Left forelimb (tissue), 1 donor: ENCODE measurements at places on chromosomes 12 and 14.
A peak's percentile ranks its signal among the peaks of the same experiment; 100 is the strongest.

DNA sequence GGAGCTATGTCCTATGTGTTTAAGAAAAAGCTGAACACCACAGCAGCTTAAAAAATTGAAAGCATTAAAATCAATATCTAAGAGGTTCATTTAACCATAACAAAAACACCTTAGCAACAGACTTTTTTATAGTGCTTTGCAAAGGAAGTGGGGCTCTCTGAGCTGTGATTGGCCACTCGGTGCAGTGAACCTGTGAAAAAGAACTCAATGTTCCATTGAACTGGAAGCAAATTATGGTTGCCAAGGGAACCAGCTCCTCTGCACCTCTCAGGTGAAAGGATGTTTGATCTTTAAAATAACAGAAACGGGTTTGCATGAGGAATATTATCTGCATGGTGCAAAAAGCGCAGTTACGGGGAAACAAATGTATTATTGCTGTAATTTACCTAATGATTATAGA, 149.4 kb downstream of the SNAPC1 start:
- DNase-seq = no peak

- DNase-seq = no peak
These were observed 105.1 kb downstream of the PRIMA1 start for GRCh38 chr14:93683226-93683625.

- no peak for DNase-seq
These were observed 12.9 kb upstream of the MSI1 start for GRCh38 chr12:120381752-120382419.

DNA sequence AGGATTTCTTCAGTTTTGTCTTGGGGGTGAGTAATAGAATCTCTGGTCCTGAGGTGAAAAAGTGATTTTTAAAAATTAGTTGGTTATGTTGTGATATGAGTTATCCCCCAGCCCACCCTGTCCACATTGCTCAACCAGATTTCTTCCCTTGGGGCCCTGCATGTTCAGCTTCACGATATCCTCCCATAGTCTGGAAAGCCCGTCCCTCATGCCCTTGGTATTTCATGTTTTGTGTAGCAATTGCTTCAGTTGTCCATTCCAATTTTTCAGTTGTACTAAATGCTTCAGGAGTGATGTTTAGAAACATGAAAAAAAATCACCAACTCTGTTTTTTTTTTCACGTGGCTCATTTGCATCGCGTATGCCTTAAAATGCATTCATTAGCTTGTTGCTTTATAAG, 17.5 kb upstream of the BICD1 start:
- no peak for DNase-seq

DNA sequence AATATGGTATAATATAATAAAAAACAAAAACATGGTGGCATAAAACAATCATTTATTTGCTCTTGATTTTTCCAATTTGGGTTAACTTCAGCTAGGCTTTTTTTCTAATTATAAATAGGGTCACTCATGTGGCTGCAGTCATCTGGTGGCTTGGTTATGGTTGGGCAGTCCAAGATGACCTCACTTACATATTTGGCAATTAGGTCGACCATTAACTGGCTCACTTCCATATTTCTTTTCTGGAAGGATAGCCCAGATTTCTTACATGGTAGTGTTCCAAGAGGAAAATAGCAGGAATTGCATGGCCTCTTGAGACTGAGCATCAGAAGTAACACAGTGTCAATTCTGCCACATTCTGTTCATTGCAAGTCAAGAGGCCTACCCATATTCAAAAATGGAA, 153.4 kb downstream of the FUT8 start:
- DNase-seq = no peak

GRCh38 chr12:3040663-3041544, 36.3 kb upstream of the TSPAN9 start:
- DNase-seq = no peak

GRCh38 chr14:95527387-95528002, 7.4 kb upstream of the GLRX5 start:
- no peak for DNase-seq

DNA sequence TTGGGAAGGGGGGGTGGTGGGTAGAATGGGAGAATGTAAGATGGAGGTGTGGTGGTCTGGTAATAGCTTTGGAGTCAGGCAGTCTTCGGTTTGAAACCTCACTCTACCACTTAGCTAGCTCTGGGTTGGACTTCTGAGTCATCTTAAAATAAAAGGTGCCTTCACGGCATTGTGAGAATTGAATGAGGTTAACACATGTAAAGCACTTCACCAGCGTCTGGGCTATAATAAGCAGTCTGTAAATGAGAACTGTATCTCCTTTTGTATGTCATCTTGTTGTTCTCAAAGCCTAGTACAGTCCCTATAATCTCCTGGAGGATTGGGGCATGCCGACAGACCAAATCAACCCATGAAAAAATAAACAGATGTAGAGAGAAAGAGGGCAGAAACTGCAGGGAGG, 11.2 kb downstream of the C2CD5 start:
- DNase-seq = no peak

GRCh38 chr12:80299219-80299618, 144.8 kb upstream of the PTPRQ start:
- no peak for DNase-seq

DNA sequence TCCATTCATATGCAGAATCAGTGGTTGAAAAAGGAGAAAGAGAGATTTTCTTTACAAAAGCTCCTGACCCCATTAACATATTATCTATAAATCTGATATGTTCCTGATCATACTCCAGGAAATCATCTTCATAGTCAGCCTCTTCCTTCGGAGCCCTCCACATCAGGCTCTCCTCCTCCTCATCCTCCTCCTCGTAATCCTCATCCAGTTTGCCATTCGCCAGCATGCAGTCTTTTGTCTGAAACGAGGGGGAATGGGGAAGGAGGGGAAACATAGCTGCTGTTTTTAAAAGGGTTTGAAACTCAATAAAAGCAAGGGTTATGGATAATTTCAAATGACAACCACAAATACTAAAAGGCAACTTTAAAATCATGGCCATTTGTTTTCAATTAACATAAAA, 60.9 kb downstream of the DICER1 start:
- no peak for DNase-seq

GRCh38 chr12:131724534-131724933, 13.6 kb downstream of the SFSWAP start:
- no peak for DNase-seq

DNA sequence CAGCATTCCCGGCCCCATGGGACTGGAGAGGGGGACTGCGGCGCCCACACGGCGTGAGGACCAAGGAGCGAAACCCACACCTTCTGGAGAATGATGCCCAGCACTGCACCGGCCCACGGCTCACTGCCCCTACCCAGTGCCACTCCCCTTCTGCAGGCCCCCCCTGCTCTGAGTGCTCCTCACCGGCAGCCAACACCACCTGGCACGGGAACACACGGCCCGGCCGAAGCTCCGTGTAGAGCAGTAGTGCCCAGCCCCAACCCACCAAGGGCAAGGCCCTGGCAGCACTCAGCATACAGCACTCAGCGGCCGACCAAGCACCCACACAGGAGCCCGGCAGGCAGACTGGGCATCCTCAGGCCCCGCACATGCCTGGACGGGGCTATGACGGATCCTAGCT, 13.4 kb downstream of the BTBD6 start:
- DNase-seq = no peak

GRCh38 chr14:77180726-77181602, 634 bp upstream of the TMEM63C start:
- DNase-seq = no peak

DNA sequence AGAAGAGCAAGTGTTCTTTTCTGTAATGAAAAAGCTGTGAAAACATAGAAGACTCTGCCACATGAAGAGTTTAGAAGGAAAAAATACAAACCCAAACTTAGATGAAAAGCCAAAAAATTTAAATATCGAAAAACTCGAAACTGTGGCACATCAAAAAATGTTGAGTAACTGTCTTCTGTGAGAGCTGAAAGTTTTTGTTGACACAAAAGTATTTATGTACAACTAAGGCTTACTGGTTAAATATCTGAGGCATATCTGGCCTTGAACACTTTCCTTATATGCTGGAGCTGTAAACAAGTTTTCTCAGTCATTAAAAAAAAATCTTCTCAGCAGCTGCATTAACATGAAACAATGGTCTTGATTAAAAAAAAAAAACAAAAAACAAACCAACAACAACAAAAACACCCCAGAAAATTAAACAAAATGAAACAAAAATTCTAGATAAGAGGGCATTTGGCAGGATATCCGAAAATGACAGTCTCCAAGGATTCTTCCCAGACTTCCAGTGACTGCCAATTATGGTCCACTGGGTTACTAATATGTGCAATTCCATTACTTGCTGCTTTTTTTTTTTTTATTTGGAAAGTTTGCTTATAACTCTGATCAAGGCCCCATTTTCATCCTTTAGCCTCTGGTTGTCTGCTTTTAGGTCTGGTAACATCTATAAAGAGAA, 84.7 kb upstream of the PAWR start:
- no peak for DNase-seq

DNA sequence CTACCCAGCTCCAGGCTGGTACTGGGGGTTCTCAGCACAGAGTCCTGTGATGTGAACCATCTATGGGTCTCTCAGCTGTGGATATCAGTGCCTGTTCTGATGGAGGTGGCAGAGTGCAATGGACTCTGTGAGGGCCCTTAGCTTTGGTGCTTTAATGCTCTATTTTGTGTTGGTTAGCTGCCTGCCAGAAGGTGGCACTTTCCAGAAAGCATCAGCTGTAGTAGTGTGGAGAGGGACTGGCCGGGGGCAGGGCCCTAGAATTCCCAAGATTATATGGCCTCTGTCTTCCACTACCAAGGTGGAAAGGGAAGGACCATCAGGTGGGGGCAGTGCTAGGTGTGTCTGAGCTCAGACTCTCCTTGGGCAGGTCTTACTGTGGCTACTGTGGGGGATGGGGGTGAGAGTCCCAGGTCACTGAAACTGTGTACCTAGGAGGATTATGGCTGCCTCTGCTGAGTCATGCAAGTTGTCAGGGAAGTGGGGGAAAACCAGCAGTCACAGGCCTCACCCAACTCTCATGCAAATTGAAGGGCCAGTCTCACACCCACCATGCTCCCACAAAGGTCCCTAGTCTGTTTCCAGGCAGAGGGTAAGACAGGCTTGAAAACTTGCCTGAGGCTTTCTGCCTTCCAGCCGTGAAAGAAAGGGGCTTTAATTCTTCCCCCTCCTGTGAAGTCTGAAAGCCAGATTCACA, 878.1 kb downstream of the C12orf50 start:
- DNase-seq = no peak

- no peak for DNase-seq
These were observed 23.3 kb downstream of the CHGA start for GRCh38 chr14:92945959-92946846.

DNA sequence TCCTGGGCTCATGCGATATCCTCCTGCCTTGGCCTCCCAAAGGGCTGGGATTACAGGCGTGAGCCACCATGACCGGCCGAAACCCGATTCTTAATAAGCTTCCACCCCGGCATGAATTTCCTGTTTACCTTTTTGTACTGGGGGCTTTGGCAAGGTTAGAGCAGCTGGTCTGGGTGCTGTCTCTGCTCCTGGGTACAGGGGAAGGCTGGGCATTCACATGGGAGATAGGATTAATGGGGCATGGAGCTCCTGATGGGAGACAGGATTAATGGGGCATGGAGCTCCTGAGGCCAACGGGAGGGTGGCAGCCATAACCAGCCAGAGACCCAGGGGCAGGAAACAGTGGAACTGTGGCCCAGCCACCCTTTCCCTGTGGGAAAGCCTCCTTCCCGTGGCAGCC, 69.5 kb upstream of the DICER1 start:
- DNase-seq = no peak

GRCh38 chr14:65179918-65180724, 77.8 kb upstream of the MAX start:
- DNase-seq = no peak

DNA sequence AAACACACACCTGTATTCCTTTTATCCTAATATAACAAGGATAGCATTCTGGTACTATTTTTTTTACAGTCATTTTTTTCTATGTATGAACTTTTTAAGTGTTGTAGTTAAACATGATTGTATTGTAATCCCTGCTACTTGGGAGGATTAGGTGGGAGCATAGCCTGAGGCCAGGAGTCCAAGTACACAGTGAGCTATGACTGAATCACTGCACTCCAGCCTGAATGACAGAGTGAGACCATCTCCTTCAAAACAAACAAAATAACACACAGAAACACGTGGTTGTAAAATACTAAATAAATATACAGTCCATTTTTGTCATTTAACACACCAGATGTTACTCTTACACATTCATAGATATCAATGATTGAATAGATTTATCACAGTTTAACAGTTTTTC, 56.9 kb downstream of the MAP4K5 start:
- DNase-seq = no peak

- no peak for DNase-seq
These were observed 81.4 kb upstream of the KRAS start for GRCh38 chr12:25332143-25332542.

- DNase-seq = no peak
These were observed 23.5 kb downstream of the OR6C68 start for GRCh38 chr12:55515696-55516095.

- DNase-seq = peak; percentile 60
These were observed 9.3 kb upstream of the ITGA5 start for GRCh38 chr12:54428050-54429013.

DNA sequence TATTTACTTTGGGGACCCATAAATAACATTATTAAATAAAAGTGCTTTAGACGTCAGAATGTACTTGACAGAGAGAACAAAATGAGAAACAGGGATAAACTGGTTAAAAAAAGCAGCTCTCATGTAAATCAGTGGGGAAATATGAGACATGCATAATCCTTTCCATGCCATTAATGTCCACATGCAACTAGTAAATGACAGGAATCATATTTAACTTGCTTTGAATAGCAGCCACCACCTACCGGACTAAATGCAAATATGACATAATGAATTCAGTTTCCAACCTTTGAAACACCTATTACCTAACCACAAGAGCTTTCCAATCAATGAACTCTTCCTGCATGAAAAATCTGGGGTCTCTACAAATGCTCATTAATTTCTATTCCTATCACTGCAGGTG, 19.6 kb downstream of the FGD6 start:
- no peak for DNase-seq

DNA sequence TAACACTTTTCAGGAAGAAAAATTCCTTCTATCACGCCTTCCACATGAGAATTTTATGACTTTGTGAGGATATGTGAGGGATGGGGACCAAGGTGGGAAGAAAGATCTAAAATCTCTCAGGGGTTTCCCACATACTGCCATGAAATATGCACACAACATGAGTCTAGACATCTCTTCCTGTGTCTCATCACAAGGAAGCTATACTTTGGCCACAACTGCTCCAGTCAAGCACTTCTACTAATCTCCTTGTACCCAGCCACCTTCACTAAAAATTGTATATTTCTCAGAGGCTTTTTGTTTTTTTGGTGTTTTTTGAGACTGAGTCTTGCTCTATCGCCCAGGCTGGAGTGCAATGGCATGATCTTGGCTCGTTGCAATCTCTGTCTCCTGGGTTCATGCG, 3.2 kb downstream of the OSBPL8 start:
- no peak for DNase-seq

GRCh38 chr12:108939594-108939993, 59.7 kb downstream of the DAO start:
- DNase-seq = no peak

- DNase-seq = no peak
These were observed at the start of gene PPP1R1A for GRCh38 chr12:54588110-54588889. Gene PPP1R1A (minus strand): TSS chr12:54588659. CDS start chr12:54588488, 171 bp downstream.

- DNase-seq = no peak
These were observed 181.0 kb downstream of the ADGRD1 start for GRCh38 chr12:131134523-131135310.

GRCh38 chr12:80763874-80764273, 47.2 kb downstream of the MYF5 start:
- DNase-seq = no peak
